ENCODE measurements at places on chromosomes 1 and 21.

DNA sequence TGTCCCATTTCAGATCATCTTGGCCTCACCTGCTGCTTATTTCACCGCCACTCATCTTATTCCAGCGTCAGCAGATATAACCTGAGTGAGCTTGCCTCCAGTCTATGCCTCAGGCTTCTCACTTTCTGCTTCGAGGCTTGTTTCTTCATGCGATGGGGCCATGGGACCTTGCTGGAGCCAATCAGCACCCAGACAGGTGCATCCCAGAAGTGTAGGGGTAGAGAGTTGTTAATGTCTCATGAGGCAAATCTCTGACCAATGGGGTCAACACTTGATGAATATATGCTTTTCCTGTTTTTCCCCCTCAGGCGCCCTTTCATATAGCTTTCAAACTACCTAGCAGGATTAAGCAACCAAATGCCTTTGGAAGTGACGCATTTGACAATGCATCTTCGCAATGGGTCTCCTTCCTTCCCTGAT lies 935 bp upstream of the YIPF1 start:
- H3K4me3 ChIP-seq: peak overlapping the region; percentile 97
- H3K27me3 ChIP-seq: no peaks in the 10 kb centered on the region
- H3K36me3 ChIP-seq: no peaks in the 10 kb centered on the region

- peak overlapping the region; percentile 86 for H3K27ac ChIP-seq
- peaks cover 48% of the 10 kb centered on the region for H3K4me1 ChIP-seq
- no peaks in the 10 kb centered on the region for H3K27me3 ChIP-seq
- H3K36me3 ChIP-seq: no peaks in the 10 kb centered on the region
- H3K4me3 ChIP-seq: no peak overlapping the region
Observed at GRCh38 chr1:182397653-182398393, 2.6 kb downstream of the TEDDM1 start.

- DNase-seq: no peak
- H3K36me3 ChIP-seq: no peaks in the 10 kb centered on the region
- no peaks in the 10 kb centered on the region for H3K27me3 ChIP-seq
- no peak overlapping the region for H3K27ac ChIP-seq
- H3K4me1 ChIP-seq: peaks cover 25% of the 10 kb centered on the region
Observed at GRCh38 chr1:228136901-228137300, 3.2 kb upstream of the GUK1 start.

GRCh38 chr1:8541961-8542521 lies 224.1 kb downstream of the SLC45A1 start:
- no peak for DNase-seq
- H3K4me1 ChIP-seq: peaks cover 18% of the 10 kb centered on the region
- H3K27me3 ChIP-seq: no peaks in the 10 kb centered on the region
- no peak overlapping the region for H3K27ac ChIP-seq
- H3K4me3 ChIP-seq: no peak overlapping the region

DNA sequence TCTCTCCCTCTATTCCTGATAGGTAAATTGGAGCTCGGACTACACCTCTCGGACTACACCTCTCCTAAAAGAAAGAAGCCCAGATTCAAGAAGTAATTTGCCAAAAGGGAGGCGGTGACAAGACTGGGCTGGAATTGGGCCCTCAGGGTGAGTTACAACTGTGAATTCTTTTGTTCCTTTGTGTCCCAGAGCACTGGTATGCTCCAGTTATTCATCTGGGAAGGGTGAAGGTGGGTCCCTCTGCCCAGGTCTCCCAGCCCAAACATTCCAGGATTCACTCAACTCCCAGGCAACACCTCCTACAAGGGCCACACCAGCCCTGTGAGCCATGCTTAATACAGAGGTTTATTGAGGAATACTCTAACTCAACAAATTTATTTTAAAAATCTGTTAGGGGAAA lies 69.2 kb downstream of the LMX1A start:
- no peaks in the 10 kb centered on the region for H3K36me3 ChIP-seq
- no peak overlapping the region for H3K4me3 ChIP-seq
- no peak for DNase-seq
- H3K27ac ChIP-seq: no peak overlapping the region
- H3K4me1 ChIP-seq: peaks cover 5% of the 10 kb centered on the region

DNA sequence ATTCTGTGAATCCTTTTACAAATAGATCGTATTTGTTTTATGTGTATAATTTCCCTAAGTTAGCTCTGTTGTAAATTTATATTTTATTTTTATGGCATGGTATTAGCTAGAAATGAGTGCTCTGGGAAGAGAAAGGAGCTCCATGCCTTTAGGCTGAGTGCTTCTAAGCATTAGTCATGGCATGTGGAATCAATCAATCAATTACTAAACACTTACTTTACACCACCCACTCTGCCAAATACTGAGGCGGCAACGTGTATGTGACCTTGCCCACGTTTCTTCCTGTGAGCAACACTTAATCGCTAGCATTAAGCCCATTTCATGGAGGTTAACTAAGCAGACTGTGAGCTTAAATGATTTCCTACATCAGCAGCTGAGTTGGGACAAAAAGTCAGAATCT lies 7.2 kb upstream of the BECN2 start:
- H3K4me3 ChIP-seq: no peak overlapping the region
- no peaks in the 10 kb centered on the region for H3K36me3 ChIP-seq
- no peak overlapping the region for H3K27ac ChIP-seq
- DNase-seq: no peak
- H3K27me3 ChIP-seq: peaks cover 5% of the 10 kb centered on the region

- H3K4me1 ChIP-seq: peaks cover 48% of the 10 kb centered on the region
- peak overlapping the region; percentile 95 for H3K27ac ChIP-seq
- H3K27me3 ChIP-seq: no peaks in the 10 kb centered on the region
Observed at GRCh38 chr1:204495078-204495753, 611 bp upstream of the PIK3C2B start.

DNA sequence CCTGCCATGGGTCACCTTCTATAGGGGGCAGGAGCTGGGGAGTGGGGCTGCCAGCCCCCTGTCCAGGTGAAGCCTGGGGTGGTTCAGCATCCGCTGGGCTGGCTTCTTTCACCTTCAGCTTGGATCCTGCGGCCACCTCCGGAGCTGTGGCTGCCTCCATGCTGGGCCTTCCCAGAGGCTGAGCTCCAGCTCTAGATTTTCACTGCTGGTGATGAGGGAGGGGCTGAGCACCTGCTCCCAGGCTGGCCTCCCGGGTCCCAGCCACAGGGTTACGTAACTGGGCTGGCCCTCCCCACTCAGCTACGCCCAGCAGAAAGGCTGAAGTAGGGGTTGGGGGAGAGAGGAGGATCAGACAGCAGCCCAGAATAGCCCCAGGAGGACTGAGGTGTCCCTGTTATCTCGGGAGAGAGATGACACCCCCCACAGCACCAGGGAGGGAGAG lies at the start of gene MYBPHL:
MYBPHL (minus strand) TSS at position 180 of the 442 bp plus-strand sequence; CDS start at position 160, 20 bp downstream.
- DNase-seq: no peak
- H3K27me3 ChIP-seq: no peaks in the 10 kb centered on the region
- no peak within 1 kb of the TSS for H3K4me3 ChIP-seq
- H3K27ac ChIP-seq: peak within 1 kb of the TSS; percentile 71

GRCh38 chr1:188027613-188028012 lies 1198.9 kb downstream of the PLA2G4A start:
- H3K36me3 ChIP-seq: no peaks in the 10 kb centered on the region
- H3K4me3 ChIP-seq: no peak overlapping the region
- no peaks in the 10 kb centered on the region for H3K27me3 ChIP-seq
- H3K4me1 ChIP-seq: no peaks in the 10 kb centered on the region
- no peak overlapping the region for H3K27ac ChIP-seq

DNA sequence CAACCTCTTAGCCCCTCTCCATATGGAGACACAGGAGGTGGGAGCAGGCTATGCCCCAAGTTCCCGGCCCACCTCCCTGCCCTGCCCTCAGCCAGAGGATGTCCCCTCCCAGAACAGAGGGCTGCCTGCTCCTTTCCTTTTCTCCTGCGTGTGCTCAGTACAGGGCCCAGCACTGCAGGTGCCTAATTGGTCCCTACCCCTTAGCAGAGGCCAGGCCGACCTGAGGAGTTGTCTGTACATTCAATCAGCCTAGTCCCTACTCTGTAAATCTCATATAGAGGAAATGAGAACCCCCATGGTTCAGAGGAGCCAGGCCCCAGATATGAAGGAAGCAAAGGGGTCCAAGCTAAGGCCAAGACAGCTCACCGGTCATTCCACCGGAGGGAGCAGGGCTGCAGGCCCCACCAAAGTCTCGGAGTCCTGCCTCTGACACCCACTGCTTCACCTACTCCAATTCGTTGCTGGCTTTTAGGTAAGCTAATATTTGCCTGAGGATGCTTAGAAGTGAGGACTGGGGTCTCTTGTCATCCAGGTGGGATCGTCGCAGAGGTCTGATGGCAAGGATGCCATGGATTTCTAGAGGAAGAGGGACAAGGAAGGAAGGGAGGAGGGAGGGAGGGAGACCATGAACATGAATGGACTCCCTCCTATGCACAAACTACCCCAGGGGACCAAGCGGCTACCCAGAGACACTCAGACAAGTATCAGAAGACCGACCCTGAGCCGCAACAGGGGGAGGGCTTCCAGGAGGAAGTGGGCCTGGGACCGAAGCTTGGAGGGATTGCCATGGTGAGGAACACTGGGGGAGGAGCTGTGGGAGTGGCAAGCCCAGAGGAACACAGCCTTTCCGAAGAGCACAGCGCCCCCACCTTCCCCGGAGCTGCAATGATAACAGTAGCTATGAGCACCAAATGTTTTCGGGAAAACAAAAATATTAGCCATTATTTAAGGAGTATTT lies 30.4 kb upstream of the FOXO6 start:
- no peaks in the 10 kb centered on the region for H3K4me1 ChIP-seq
- no peak overlapping the region for H3K27ac ChIP-seq
- H3K4me3 ChIP-seq: no peak overlapping the region
- no peaks in the 10 kb centered on the region for H3K36me3 ChIP-seq
- no peak for DNase-seq

DNA sequence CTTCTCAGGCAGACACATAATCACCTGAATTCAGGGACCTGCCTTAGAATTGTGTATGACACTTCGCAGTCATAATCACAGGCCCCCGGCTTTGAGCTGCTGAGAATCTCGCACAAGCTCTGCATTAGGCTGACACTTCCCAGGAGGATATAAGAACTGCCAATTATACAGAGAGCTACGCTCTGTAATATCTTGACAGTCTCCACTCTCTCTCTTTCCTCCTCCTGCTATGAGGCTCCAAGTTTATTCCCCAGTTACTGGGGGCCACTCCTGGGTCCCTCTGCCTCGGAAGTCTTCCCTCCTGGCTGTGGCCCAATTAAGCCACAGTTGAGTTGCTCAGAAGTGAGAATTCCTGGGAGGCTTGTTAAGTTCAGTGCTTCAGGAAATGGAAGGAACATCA lies 42.7 kb downstream of the EBNA1BP2 start:
- H3K27ac ChIP-seq: no peak overlapping the region
- no peaks in the 10 kb centered on the region for H3K36me3 ChIP-seq
- H3K4me1 ChIP-seq: peaks cover 5% of the 10 kb centered on the region
- DNase-seq: no peak
- H3K4me3 ChIP-seq: no peak overlapping the region
